Placental pericyte (primary cell): ENCODE measurements at places on chromosomes 13 and 19. TPM values are rescaled to one million over a fixed set of nuclear protein-coding genes. Genes with fewer than 3 reads are reported as not detected.

Gene LACC1
- 5.2 and 18.8 TPM in 2 replicates for total RNA-seq

Gene ZSCAN22
- 3.3 and 5.4 TPM in 2 replicates for total RNA-seq

Gene PRR36
- total RNA-seq = not detected in 2 replicates

Gene DLL3
- total RNA-seq = 0.43 TPM in 1 of 2 replicates, not detected in the other

Gene IRGC
- total RNA-seq = not detected in 2 replicates

Gene GPC5
- total RNA-seq = 0.14 TPM in 1 of 2 replicates, not detected in the other

Gene CCNE1
- total RNA-seq = 5.3 and 8.6 TPM in 2 replicates

Gene ZNF208
- not detected in 2 replicates for total RNA-seq

Gene OR10H1
- total RNA-seq = not detected in 2 replicates

Gene CCDC169
- total RNA-seq = 1.3 and 3.3 TPM in 2 replicates

Gene MUC16
- total RNA-seq = under 0.01 TPM in 1 of 2 replicates, not detected in the other

Gene SLC17A7
- not detected in 2 replicates for total RNA-seq

Gene PTPRH
- 4.9 and 46.0 TPM in 2 replicates for total RNA-seq

Gene SIGLEC11
- total RNA-seq = under 0.01 TPM in 1 of 2 replicates, not detected in the other

Gene PSG7
- total RNA-seq = under 0.01 TPM in 1 of 2 replicates, not detected in the other

Gene SGCG
- 2.1 and 3.3 TPM in 2 replicates for total RNA-seq

Gene LRRC4B
- under 0.01 TPM in 1 of 2 replicates, not detected in the other for total RNA-seq

Gene ZNF541
- not detected in 2 replicates for total RNA-seq

Gene ERICH4
- not detected in 2 replicates for total RNA-seq

Gene CRX
- not detected in 2 replicates for total RNA-seq

Gene MATK
- total RNA-seq = not detected in 2 replicates

Gene SAMD4B
- 67.8 and 80.2 TPM in 2 replicates for total RNA-seq

Gene YJEFN3
- total RNA-seq = 0.57 and 0.66 TPM in 2 replicates
